ENCODE measurements at places on chromosomes 11 and 22.

- no peak for DNase-seq
Observed at GRCh38 chr11:85699957-85700741, 14.2 kb upstream of the CCDC89 start.

DNA sequence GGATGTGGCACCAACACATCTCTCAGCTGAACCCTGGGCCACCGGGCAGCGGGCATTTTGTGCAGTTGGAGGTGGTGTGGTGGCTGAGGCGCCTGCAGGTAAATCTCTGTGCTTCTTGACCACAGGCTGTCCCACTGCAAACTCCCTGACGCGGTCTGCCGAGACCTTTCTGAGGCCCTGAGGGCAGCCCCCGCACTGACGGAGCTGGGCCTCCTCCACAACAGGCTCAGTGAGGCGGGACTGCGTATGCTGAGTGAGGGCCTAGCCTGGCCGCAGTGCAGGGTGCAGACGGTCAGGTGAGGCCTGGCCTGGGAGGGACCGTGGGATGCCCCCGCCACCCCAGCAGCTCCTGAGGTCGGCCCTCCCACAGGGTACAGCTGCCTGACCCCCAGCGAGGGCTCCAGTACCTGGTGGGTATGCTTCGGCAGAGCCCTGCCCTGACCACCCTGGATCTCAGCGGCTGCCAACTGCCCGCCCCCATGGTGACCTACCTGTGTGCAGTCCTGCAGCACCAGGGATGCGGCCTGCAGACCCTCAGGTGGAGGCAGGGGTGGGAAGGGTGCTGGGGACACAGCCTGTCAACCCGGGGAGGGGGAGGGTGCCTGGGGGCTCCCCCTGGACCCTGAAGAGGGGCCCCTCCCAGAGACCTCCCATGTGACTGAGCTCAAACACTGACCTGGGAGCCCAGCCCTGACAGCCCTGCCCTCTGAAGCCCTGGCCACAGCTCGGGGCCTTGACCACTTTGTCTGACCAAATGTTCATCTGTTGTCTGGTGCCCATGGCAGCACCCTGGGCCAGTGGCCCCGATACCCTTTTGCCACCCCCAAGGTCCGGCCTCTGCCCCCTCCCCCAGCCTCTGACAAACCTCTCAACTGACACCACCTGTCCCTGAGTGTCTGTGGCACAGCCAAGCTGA, 4.6 kb upstream of the PGGHG start:
- DNase-seq, result no peak

GRCh38 chr11:82246926-82247325, 486.7 kb downstream of the FAM181B start:
- no peak for DNase-seq

- no peak for DNase-seq
Observed at GRCh38 chr11:106670069-106670468, 348.2 kb downstream of the GUCY1A2 start.

DNA sequence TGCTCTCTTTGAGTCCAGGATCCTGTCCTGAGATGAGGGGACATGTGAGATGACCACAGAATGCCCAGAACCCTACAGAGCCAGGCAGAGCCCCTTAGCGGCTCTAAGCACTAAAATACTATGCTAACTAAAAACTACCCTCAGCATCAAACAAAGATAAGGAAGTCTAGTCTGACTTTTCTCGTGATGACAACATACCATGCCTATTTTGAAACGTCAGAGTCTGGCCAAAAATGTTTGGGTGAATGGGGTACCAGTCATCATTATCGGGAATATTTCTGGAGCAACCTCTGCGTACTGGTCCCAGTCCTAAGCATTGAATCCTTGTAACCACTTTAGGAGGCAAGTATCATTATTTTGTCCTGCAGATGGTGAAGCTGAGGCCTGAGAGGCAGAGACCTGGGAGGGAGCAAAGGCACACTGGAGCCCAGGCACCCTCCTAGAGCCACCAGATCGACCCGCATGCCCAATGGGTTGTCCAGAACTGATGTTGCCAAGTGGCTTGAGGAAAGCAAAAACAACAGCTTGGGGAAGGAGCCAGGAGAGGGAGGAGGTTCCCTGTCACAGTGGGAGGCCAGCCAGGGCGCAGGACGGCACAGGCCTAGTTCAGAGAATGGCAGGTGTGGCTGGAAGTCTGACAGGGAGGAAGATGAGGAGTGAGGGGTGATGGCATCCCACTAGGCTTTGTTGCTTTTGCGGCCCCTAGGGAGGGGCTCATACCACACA, 7.2 kb upstream of the OSM start:
- no peak for DNase-seq

DNA sequence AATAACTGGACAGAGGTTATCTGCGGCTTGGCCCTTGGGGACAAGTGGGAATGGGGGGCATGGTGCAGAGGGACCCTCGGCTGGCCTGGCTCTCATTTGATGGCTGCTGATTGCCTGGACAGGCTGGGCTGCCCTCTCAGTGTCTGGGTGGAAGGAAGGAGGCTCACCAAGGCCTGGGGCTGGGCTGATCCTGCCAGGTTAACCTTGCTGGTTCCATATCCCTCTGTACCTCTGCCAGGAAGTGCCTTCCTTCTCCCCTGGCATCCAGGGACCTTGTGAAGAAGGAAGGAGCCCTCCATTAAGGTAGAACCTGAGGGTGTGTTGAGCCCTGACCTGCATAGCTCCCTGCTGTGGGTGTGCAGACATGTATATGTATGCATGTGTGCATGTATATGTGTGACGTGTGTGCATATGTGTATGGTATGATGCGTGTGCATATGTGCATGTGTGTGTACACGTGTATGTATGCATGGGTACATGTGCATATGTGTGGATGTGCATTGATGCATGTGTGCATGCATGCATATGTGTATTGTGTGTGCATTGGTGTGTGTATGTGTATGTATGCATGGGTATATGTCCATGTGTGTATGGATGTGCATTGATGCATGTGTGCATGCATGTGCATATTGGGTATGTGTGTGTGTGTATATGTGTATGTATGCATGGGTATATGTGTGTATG, 433.9 kb downstream of the TBC1D22A start:
- no peak for DNase-seq

GRCh38 chr11:72534371-72535193, 100.3 kb upstream of the CLPB start:
- no peak for DNase-seq

DNA sequence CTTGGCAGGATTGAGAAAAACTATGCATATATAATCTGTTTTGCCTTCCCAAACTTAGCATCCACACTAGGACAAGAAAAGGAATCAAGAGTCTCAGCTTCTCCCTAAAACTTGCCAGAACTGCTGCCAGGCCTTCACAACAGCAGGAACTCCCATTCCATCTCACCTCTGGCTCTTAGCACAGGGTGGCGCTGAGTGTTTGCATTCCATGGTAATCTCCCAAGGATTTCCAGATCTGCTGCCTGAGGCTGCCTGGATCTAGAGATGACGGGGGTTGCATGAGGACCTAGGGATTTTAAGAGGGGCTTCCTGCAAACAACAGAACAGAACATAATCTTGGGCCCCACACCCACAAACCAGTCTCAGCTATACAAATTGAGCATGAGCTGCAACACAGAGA, 87.1 kb upstream of the OPCML start:
- no peak for DNase-seq

DNA sequence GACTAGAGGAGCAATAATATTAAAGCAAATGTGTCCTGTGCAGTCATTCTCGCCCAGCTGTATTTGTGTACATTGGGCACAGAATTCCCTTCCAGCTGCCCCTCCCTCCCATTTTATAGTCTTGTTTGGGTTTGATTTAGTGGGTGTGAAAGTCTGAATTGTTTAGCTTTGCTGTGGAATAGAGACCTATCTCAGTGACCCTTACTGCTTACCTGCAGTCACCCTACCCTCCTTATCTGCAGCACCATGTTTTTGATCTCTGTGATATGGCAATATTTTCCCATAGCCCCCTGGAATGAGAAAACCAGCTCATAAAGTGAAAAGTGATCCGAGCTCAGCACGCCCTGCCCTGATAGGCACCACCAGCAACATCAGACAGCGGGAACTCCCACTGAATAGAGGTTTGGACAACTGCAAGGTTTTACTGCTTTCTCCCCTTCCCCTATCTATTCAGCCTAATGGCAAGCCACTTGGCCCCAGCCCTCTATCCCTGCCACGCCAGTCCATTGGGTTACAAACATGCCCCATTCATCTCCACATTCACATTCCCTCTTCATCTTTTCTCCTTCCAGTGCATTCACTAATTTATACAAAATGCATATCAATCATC, 199.0 kb downstream of the ETS1 start:
- DNase-seq, result no peak

DNA sequence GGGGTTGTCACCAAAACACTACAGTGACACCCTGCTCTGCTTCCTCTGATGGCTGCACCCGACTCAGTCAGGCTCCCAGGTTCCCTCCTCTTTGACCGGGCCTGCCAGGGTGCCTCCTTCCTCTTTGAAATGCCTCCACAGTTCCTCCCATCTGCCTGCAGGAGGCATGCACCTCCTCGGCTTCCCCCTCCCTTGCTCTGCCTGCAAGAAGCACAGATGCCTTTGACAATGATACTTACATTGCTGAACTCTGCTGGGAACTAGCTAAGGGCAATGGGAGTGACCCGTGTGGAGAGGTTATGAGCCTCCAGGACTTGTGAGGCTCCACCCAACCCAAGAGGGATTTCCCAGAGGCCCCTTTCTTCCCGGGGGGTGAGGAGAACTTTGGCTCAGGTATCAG, 674.1 kb downstream of the OPCML start:
- DNase-seq, result no peak

Data from Ammon's horn (tissue), 1 donor.